ENCODE measurements at places on chromosomes 5 and 9.

DNA sequence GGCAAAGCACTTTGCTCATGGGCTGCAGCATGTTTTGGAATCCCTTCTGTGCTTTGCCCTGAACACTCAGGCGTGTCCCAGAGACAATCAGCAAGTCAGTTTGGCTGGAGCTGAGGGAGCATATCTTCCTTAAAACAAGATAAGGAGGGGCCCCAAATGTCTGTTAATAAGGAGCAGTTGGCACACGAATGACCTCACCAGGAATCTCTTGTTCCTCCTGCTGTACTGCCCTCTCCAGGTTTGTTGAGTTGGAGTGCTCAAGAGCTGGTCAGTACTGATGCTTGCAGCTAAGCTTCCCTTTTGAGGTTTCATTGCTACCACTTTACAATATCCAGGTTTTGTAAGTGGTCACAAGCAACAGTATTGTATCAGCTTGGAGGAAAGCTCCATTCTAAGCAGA is 101.3 kb upstream of the EGFLAM start:
- no peak for DNase-seq

DNA sequence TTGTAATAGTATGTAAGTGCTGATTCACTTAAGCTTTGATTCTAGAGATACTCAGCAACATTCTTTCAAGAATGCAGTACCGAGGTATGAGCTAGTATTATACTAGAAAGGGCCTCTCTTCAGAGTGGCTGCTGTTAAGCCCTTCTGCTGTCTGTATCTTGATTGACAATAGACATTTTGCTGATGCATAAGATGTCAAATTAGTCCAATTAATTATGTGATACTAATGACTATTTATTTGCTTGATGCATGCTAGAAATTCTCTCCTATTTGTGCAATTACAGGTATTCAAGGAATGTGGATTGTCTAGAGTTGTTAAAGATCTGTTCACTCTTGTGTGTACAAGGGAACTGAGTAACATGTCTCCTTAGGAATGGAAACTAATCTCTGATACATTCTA is 92.3 kb upstream of the PTGER4 start:
- no peak for DNase-seq

- peak; percentile 92 for DNase-seq
Observed at GRCh38 chr5:141430332-141431113, at the start of gene PCDHGA12. Gene PCDHGA12, plus strand, starts transcription at chr5:141430507. Its CDS starts 253 bp downstream, at chr5:141430760.

DNA sequence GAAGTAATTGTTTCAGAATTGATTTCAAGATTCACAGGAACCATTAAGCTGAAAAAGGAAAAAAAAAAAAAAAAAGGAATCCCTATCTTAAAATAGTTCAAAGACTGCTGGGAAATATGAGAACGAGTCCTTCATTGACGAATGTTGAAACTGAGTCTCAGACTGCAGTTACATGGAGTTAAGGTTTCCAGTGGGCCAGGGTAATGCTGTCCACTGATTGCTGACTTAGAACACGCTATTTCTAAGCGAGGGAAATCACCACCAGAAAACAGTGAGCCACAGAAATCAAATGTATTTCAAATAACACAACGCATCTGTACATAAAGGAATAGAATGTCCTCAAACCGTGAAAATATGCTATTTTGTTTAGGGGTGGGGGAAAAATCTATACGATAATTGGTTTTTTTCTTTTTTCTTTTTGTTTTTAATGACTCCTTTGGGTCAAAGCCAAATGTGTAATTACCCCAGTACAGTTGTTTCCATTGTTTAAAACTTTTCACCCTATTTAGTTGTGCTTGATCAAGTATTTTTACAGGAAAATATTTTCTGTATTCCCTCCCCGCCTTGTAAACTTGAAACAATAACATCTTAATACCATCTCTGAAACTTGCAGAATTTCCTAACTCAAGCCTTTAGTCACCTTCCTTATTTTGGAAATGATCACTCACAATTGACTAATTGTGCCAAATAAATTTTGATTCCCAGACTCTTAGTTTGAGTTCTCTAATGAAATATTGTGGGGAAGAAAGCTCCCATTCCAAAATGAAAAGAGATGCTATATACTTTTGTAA is 208.3 kb downstream of the MCTP1 start:
- DNase-seq = no peak

DNA sequence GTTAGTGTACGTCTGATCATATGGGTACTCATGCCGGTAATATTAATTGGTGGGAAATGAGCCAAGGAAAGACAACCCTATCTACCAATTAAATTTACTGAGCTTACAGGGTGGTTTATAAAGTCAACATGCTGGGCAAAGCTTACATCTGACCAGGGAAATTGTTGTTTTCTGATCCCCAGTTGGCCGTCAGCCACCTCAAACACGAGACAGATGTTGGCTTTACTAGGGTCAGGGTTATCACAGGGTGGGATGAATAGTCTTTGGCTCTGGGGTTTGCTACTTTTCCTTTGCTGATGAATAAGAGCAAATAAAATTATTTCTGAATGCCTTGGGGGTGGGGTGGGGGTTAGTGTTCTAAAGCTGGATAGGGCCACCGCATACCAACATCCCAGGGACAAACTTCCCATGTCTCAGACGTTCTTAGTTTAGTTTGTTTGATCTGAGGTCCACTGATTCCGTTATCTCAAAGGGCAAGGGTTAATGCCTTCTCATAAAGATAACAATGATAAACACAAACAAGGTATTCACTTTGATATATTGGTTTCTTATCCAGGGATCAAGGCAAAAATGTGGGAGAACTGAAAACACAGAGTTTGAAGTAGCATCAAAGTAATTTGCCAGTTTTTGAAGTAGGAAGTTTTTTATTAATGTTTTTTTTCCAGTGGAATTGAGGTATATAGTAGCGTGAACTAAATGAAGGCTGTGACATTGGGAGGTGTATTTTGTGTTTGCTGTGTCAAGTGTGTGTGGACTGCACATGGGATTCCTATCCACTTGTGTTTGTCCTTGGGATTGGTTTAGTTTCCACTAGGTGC is 109.1 kb upstream of the RPS23 start:
- no peak for DNase-seq

- DNase-seq = no peak
Observed at GRCh38 chr5:98679963-98680362, 93.5 kb upstream of the RGMB start.

DNA sequence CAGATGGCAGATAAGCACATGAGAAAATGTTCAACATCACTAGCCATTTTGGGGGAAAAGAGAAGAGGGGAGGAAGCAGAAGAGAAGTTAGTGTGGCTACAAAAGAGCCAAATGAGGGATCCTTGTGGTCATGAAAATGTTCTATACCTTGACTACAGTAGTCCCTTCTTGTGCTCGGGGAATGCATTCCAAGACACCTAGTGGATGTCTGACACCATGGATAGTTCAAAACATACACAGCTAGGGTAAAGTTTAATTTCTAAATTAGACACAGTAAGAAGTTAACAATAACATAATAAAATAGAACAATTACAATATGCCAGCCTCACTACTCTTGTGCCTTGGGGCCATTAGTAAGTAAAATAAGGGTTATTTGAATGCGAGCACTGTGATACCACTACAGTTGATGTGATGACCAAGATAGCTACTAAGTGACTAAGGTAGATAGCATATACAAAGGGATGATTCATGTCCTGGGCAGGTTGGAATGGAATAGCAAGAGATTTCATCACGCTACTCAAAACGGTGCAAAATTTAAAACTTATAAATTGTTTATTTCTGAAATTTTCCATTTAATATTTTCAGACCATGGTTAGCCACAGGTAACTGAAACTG is 344.1 kb downstream of the NR2F1-AS1 start:
- DNase-seq = no peak

DNA sequence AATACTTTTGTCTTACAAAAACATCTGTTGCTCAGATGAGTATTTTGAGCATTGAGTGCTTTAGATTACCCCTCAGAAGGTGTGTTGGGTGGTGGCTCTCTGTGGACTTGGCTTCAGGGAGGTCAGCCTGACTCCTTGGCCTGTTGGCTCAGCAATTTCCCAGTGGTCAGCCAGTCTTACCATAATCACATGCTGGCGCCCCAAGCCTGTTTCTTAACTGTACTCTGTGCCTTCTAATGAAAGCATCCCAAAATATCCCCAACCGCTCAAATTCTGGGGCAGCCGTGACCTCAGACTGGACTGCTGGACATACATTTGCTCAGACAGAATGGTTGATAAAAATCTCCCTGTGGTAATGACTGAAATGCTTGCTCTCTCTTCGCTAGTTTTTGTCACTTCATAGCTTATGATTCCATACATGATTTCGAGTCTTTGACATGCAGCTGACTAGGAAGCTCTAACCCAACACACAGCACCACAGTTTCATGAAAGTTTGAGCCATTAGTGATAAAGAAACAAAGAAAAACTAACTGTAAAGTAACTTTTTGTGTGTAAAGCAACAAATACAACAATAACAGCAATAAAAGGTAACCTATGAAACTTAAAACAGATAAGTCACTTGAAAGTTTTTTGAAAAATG is 562.2 kb upstream of the MEF2C start:
- no peak for DNase-seq

DNA sequence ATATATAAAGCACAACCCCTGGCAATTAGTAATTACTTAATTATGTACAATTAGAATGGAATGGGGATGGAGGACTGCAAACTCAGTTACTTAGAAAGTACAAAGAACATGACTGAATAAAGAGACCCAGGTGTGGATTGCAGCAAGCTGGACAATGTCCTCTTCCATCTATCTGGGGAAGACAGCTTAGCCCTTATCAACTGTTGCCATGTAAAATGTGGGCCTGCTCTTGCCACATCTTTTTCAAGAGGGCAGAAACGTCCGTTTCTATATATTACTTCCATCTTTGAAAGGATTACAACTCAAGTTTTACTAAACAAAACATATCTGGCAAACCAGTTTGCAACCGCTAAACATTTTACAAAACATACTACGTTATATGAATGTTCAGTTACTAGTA is 26.2 kb downstream of the GOLPH3 start:
- no peak for DNase-seq

GRCh38 chr5:80147119-80147815 is 108.6 kb downstream of the SERINC5 start:
- no peak for DNase-seq

DNA sequence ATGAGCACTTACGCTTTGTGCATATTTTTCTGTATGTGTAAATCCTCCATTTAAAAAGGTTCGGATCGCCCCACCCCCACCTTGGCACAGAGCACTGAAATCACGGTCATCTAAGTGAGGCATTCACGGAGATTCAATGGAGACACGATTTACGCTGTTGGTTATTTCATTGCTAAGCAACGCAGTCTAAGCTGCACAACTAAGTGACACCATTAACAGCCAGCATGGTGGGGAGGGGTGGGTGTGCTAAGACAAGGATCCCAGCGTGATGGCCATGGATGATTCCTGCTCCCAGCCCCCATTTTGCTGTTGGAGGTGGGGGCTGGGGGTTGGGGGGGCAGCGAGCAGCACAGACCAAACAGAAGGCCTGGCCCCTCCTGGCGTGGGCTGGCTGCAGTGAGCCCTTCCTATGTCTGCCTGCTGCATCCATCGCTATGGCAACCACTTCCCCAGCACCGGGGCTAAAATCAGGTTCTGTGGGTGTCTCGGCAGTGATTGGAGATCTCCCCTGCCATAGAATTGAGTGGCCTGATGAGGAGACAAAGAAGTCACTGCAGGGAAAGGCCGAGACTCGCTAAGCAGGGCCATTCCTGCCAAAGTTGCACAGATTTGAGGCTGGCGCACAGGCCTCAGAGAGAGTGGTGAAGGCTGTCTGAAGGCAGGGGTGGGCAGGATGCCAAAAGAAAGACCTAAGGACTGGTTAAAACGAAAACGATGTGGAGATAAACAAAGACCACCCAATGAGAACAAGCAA is 14.3 kb upstream of the MARCHF6 start:
- no peak for DNase-seq

- no peak for DNase-seq
Observed at GRCh38 chr9:22911632-22912031, 465.0 kb downstream of the DMRTA1 start.

DNA sequence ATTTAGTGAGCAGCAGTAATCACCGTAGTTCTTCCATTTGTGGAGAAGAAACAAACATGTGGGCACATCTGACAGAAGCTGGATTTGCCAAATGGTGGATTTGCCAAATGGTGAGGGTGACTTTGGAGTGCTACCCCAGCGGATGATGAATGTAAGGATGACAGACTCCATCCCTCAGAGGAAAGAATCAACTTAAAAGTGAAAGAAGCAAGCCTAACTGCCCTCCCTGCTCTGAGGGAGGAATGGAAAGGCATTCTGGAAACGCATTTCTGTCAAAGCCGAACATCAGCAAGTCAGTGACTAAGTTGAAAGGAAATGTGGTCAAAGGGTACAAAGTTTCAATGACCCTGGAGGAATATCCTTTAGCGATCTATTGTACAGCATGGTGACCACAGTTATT is 143.5 kb downstream of the GPBP1 start:
- no peak for DNase-seq

GRCh38 chr5:111869681-111870080 is 112.7 kb upstream of the NREP start:
- peak; percentile 72 for DNase-seq

Data from AG10803 (cell line).